ENCODE measurements at places on chromosomes 12 and 14. TPM values are rescaled to one million over a fixed set of nuclear protein-coding genes. Genes with fewer than 3 reads are reported as not detected.
A peak's percentile ranks its signal among the peaks of the same experiment; 100 is the strongest.

DNA sequence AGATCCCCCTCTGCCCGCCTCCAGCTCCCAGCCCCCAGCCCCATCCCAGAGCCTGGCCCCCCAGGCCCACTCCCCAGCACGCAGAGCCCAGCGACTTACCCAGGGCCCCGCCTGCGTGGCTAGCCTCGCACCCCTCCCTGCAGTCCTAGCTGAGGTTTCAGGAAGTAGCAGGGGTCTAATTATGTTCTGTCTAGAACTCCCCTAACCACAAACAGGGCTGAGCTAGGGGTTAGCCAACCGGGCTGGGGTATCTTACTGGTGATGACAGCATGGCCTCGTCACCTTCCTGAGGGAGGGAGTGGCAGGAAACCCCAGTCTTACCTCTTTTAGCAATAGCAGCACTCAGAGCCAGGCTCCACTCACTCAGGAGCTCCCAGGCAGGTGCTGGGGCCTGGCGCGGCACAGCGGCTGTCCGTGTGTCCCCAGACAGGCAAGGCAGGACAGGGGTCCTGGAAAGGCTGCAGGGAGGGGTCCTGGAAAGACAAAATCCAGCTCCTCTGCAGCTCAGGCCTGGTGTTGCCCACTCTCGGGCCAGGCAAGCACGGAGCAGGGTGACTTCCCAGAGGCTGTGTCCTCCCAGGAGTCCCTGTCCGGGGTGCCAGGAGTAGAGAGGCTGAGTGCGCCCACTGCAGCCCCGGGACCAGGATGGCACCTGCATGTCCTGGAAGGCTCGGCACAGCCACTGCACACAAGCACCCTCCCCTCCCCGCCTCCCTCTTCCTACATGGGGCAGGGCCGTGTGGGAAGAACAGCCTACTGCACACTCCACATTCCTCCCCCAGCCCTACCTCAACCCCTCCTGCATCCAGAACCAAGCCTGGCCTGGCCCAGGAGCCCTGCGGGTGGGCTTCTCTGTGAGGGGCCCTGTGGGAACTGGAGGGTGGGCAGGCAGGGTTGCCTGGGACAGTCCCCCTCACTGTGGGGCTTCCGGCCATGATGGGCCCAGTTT lies at the start of gene GPR132:
Gene GPR132, minus strand, starts transcription at position 151 of the 949 bp plus-strand sequence. CDS start 10,010 bp downstream, outside the sequence.
- no peak for DNase-seq

DNA sequence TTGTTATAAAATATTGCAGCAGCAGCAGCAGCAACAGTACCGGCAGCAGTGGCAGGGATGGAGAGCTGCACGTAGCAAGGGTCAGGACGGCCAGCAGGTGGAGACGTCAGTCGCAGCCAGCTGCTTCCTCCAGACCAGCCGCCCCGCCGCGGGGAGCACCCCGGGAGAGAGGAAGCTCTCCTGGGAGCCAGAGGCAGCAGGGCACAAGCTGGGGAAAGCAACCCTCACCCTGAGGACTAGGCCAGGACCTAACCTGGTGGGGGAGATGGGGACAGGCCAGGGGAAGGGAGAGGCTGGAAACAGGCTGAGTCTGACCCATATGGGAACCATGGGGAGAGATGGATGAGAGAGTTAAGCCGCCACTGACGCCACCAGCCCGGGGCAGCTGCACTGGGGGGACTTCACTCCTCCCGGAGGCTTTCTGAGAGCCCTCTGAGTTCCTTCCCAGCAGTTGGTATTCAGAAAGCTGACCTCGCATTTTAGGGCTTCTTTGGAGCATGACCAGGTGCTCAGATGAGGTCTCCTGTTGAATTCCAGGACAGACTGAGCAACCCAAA lies 56.3 kb downstream of the SPTB start:
- peak; percentile 71 for DNase-seq

DNA sequence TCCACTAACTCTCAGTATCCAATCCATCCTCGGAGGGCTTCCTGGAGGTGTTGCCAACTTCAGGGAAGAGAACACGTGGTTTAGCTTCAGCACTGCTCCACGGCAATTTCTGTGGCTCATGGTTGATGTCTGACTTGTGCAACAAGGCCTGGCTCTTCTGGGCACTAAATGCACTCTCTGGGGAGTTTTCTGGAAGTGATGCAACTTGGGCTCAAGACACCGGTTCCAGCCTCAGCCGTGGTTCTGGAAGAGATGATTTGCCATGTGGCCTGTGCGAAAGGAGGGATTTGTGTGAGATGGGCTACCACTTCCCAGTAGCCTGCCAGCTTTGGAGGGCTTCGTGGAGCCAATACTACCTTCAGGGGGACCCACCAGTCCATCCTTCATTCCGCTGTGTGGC lies 118.6 kb upstream of the RTL1 start:
- DNase-seq: no peak

GRCh38 chr12:61654698-61655097 lies 605.5 kb upstream of the USP15 start:
- no peak for DNase-seq

- no peak for DNase-seq
These were observed 148.0 kb upstream of the PDE3A start for GRCh38 chr12:20220339-20220738.

DNA sequence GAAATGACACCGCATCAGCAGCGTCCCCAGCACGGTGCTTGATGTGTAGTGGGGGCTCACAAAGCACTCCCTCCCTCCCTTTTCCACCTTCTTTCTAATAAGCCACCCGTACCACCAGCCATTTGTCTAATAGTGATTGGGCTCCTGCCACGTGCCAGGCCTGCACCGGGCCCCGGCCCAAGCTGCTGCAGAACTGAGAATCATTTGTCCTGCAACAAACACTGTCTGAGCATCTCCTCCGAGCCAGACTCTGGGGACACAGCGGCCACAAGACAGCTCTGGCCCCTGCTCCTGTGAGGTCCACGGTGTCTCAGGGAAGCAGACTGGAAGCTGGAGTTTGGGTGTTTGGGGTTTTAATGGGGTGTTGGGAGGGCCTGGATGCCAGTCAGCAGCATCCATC lies 43.9 kb downstream of the MVK start:
- no peak for DNase-seq

The REM2 gene
- total RNA-seq: not detected

All from lung (tissue), 17 donors.